ENCODE measurements at places on chromosomes 16 and 17. TPM values are rescaled to one million over a fixed set of nuclear protein-coding genes. Genes with fewer than 3 reads are reported as not detected.

IGSF6 gene
- total RNA-seq, result not detected

ABCA8 gene
- 15.8 TPM for total RNA-seq

MPV17L gene
- 0.13 TPM for total RNA-seq

CCDC78 gene
- 1.0 TPM for total RNA-seq

CPHXL2 gene
- total RNA-seq, result not detected

GPR179 gene
- not detected for total RNA-seq

IRX5 gene
- 0.93 TPM for total RNA-seq

MYH2 gene
- total RNA-seq, result not detected

NOTUM gene
- not detected for total RNA-seq

AATK gene
- total RNA-seq, result 3.8 TPM

KRTAP3-2 gene
- not detected for total RNA-seq

DPEP3 gene
- not detected for total RNA-seq

HSD17B2 gene
- 0.27 TPM for total RNA-seq

TPPP3 gene
- 0.07 TPM for total RNA-seq

PMFBP1 gene
- 0.14 TPM for total RNA-seq

C17orf78 gene
- not detected for total RNA-seq

ZNF764 gene
- 7.4 TPM for total RNA-seq
